EH (cell line): ENCODE measurements at places on chromosomes 6 and 20.

DNA sequence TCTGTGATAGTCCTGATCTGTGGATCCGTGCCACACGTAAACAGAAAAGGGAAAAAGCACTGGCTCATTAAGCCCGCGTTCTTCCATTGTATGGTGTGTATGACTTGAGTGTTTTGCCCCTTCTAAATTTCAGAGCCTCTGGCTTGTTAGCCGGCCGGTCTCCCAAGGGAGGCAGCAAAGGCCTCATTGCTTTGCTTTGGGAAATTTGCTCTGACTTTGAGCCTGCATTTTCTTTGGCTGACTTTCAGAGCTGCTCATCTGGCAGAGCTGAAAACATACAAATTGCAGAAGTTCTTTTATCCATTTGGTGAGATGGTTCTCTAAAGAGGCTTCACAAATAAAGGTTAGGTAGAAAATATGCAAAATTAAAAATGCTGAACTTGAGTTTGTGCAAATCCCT, 123.0 kb downstream of the UTRN start:
- no peak for DNase-seq

DNA sequence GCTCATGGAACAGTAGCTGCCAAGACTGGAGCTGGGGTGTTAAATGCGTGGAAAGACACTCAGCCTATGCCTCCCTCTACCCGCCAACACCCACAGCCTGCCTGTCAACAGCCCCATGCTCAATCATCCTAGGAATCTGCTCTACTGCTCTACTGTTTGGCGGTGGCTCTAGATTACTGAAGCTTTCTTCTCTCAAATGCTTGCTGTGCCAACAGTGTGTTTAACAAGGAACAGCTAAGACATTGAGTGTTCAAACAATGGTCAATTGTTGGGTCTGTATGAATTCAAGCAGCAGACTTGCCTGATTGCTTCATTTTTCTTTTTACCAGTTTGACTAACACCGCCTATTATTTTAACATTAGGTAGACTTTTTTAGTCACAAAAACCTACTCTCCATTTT, 258.6 kb downstream of the SOD2 start:
- DNase-seq = no peak

DNA sequence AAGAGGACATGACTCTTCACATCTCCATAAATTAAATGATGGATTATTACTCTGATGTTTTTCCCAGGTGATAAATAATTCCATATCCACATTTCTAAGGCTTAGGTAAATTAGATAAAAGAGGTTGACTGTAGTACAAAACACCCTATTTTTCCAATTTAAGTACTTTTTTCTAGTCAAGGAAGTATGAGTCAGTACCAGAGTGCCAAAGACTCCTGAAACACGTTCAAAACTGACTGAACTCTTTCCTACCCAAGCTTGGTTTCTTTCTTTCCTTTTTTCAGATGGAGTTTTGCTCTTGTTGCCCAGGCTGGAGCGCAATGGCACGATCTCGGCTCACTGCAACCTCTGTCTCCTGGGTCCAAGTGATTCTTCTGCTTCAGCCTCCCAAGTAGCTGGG, 85.0 kb downstream of the DOK5 start:
- DNase-seq = no peak

GRCh38 chr6:14802514-14803160, 443.2 kb upstream of the JARID2 start:
- DNase-seq = no peak

GRCh38 chr20:50217207-50217949, 26.7 kb downstream of the CEBPB start:
- DNase-seq = no peak

GRCh38 chr6:87407561-87407900, 241 bp upstream of the CFAP206 start:
- DNase-seq = no peak

DNA sequence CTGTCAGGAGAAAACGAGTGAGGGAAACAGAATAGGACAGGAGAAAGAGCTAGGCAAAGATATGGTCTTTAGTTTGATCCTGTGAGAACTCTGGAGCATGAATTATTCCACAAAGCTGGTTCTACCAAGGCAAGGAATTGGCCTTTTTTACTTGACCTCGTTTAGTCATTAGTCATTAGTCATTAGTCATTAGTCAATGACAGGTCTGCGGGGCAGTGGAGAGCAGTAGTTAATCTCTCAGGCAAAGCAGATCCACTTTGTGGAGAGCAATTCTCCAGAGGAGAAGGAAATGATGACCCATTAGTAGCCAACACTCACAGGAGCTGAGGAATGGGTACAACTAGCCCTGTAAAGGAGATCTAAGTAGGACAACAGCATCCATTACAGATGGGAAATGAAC, 22.0 kb upstream of the ABCC10 start:
- DNase-seq = peak; percentile 19

GRCh38 chr20:47682028-47682783, 103.1 kb downstream of the SULF2 start:
- DNase-seq = peak; percentile 91

DNA sequence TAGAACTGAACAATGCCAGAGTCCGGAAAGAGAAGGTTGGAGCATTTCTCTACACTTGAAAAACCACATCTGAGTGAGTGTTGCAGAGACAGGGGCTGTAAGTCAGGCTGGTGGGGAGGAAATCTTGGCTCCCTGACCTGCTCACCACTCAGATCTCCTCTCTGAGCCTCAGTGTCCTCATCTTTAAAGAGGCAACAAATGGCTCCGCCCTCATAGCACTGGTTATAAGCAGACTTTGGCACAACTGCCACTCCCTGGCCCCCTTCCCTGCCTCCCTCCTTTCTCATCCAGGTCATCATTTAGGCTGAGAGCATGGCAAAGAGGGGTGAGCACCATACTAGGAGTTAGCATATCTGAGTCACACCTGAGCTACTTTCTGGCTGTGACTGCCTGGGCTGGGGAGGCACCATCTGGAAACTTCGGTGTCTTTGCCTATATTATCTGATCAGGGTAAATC, 10.6 kb downstream of the SIRPG start:
- no peak for DNase-seq

DNA sequence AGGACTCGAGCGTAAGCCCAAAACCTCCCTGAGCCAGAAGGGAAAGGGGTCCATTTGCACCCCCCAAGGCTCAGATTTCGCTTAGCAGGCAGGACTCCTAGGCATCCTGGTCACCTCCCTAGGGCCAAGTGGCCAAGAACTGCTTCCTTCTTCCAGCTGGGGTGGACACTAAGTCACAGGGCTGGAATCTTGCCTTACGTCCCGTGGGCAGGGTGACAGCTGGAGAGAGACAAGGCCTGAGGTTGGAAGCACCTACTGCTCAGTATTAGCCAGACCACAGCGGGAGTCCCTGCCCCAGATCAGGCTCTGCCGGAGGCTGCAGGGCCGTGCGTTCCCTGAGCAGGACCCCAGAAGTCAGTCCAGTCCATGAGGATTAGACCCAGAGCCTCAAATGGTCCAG, 19.7 kb downstream of the LAMA5 start:
- no peak for DNase-seq

GRCh38 chr6:159444056-159444760, 248.8 kb downstream of the SOD2 start:
- no peak for DNase-seq

- no peak for DNase-seq
Observed at GRCh38 chr6:115717062-115717461, 343.6 kb downstream of the FRK start.
